ENCODE measurements at places on chromosomes 4 and X.

DNA sequence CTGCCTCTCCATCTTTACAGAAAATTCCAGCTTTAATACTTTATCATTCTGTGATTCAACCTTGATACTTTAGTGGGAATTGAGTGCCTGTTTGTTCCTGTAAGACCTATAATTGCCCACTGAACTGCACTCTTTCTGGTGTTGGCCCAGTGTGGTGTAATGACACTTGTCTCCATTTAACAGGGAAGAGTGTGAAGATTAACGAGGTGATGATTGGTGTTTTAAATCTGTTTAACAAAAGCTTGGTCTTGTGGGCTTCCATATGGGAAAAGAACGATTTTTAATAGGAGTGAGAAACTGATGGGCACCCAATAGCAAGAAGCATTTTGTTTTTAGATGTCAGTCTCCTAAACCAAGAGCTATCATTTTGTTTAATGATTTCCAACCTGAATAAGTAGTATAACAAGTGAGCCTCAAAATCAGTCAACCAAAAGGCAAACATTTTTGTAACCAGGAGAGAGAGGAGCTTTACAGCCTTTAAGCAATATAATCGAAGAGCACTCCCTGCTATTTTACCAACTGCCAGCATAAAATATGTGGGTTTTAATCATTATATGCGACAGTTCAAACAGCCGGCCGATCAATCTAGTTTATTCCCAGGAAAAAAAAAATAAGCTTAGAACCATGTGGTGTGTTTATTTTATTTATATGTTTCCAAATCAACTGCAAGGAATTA lies 50.2 kb downstream of the SUPT20HL1 start:
- DNase-seq = no peak

- no peak for DNase-seq
Measured at GRCh38 chr4:105619188-105619931, 66.9 kb downstream of the ARHGEF38 start.

GRCh38 chrX:106954041-106954440 lies 33.8 kb downstream of the CLDN2 start:
- no peak for DNase-seq

DNA sequence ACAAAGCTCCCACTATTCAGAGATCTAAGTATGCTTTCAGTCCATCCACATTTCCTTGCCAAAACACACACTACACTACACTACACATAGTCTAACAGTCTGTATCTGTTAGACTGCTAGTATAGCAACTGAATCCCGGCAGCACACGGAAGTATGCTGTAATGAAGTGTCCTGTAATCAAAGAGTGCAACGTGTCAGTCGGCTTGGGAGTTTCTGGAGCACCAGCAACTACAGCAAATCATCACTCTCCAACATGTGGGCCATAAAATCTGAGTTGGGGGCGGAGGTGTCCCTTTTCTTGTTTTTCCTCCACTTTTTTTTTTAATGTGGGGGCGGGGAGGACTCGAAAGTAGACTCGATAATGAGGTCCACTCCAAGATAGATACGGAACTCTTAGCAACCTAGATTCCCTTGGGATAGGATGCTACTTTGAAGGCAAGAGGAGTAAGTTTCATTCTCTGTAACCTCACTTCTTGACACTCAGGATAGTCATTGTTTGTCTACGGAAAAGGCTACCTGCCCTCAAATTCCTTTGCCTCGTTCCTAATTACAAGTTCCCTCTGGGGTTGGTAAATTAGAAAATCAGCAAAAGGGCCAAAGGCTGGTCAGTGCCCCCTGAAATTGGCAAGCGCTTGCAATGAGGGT lies 722 bp downstream of the SLC10A7 start:
- DNase-seq = peak; percentile 49

DNA sequence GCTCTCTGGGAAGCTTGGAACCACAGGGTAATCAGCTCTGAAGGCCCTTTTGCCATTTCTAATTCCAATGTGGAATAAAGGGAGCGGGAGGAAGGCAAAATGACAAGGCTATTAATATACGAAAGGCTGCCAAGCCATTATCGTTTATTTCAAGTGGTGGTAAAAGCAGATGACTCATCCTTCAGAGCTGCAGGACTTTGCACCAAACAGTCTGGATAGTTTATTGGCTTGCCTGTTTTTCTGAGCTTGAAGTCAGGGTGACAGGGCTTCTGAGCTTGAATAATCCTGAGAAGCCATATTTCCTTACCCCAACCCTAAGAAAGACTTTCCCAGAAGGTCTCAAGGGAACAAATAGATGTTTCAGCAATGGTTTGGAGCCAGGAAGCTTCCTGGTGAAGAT lies 7.7 kb upstream of the GABRE start:
- DNase-seq = no peak

- no peak for DNase-seq
Measured at GRCh38 chr4:113899271-113900070, 80.0 kb downstream of the ARSJ start.

DNA sequence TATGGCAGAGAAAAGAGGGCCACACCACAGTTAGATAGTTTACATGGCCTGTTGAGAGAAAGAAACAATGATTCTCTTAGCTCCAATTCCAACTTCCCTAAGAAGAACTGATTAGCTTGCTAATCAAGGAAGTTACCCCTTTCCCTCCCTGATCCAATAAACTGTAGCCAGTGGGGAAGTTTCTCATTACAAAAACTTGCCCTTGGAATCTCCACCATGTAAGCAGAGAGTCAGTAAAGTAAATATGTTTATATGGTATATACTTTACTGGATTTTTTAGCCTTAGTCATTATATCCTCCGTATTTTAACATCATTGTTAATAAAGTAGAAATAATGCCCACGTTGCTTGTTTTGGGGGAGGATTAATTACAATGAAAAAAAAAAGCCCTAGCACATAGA lies 7.7 kb upstream of the ADGRL3 start:
- DNase-seq = no peak

GRCh38 chrX:72045552-72046277 lies 86.0 kb downstream of the RTL5 start:
- DNase-seq = no peak

DNA sequence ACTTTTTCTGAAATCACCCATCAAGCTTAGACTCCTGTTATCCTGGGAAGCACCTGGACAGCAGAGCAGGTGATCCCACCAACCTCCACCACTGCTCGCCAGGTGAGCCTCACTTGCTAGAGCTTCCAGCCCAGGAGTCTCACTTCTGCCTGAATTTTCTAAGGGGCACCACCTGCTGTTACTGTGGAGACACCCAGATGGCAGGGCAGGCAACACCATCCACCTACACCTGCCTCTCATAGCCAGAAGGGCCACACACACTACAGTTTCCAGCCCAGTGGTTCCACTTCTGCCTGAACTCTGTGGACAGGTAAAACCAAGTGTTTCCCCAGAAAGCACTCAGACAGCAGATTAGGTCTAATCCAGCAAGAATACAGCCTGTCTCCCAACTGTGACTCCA lies 262.0 kb downstream of the ARAP2 start:
- DNase-seq = no peak

GRCh38 chr4:114019969-114020358 lies 40.5 kb upstream of the ARSJ start:
- DNase-seq = no peak

DNA sequence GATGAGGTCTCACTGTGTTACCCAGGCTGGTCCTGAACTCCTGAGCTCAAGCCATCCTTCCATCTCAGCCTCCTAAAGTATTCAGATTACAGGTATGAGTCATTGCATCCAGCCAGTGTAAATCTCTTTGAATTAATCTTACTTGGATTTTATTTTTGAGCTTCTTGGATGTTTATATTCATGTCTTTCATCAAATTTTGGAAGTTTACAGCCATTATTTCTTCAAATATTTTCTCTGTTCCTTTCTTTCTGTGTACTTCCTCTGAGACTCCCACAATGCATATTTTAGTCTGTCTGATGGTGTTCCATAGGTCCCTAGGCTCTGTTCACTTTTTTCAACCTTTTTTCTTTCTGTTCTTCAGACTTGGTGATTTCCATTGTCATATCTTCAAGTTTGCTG lies 34.9 kb downstream of the ZCCHC13 start:
- no peak for DNase-seq

GRCh38 chr4:23884261-23884660 lies 5.6 kb downstream of the PPARGC1A start:
- DNase-seq = no peak

DNA sequence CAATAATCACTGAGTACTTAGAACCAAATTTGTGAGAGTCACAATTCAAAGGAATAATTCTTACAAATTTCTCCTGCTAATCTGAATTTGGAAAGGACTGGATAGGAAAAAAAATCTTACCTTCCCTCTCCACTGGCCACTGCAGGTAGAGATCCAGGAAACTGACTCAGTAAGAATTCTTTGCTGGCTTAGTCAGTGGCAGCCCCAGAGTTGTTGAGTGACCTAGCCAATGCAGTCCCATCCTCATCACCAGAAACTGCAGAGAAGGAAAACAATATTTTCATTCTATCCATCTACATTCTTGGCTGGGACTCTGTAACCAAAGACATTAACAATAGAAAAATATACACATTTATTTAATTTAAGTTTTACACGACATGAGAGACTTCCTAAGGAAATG lies 572.0 kb downstream of the ADGRL3 start:
- no peak for DNase-seq

DNA sequence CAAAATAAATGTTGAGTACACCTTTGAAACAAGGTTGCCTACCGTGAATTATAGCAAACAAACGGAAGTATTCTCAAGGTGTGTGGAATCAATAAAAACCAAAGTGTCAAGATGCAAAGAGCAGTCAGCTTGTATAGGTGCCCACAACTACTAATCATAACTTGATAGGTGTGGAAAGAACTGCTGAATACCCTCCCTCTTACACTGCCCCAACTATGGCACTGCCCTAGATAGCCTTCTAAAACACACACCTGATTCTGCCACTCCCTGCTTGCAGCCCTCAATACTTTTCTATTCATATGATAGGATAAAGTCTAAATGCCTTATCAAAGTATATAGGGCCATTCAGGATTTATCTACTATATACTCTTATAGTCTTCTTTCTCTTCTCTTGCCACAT lies 31.1 kb upstream of the SLC4A4 start:
- no peak for DNase-seq

GRCh38 chr4:159508917-159509500 lies 406.1 kb downstream of the RAPGEF2 start:
- no peak for DNase-seq

GRCh38 chrX:39762266-39762841 lies 335.4 kb downstream of the BCOR start:
- no peak for DNase-seq

GRCh38 chr4:69843301-69843700 lies 16.6 kb downstream of the SULT1E1 start:
- DNase-seq = no peak

DNA sequence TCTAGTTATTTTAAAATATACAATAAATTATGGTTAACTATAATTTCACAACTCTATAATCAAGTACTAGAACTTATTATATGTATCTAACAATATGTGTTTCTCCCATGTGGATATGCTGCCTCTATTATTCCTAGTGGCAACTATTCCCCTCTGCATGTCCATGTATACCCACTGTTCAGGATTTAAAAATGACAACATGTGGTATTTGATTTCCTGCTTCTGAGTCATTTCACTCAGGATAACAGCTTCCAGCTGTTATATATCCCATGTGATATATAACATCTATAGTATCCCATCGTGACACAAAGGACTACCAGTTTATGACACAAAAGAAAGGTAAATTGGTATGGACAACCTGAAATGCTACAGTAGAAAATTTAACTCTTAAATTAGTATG lies 167.4 kb upstream of the TACR3 start:
- no peak for DNase-seq

- DNase-seq = no peak
Measured at GRCh38 chrX:133314281-133314680, 96.1 kb upstream of the TFDP3 start.

DNA sequence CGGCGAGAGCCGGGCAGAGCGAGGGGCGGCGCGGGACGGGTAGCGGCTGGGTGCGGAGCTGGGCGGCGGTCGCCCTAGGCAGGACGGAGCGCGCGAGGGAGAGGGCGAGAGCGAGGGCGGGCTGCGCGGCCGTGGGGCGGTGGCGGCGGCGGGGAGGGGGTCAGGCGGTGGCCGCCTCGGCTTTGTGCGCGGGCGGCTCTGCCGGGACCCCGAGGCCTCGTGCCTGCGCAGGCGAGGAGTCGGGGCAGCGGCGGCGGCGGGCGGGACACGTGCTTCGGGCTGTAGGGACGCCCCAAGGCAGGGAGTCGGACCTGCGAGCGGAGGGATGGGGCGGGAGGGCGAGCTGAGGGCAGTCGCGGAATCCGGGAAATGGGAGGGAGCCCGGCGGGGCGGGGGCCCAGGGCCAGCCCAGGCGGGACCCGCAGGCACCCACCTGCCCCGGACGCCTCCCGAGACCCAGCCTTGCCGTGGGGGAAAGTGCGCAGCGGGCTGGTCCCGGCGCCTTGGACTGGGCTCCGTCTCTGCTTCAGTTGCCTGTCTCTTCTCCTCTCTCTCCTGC lies 465 bp downstream of the BMPR1B start:
- peak; percentile 10 for DNase-seq

DNA sequence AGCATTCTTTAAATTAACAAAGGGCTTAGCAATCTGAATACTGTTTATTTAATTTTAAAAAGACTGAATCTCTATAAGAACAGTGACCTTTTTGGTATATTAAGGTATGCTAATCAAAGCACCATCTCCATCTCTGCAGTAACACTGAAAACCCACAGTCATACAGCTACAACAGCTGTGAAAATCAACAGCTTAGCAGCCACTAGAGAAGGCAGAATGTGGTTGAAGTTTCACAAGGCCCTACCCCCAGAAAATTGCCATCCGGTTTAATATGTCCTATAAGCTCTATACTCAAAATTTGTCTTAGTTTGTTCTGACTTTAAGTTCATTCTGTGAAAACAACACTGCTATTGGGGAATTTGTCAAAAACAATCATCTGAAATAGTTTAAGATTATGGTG lies 128.7 kb downstream of the OPHN1 start:
- DNase-seq = no peak

- peak; percentile 46 for DNase-seq
Measured at GRCh38 chr4:15654593-15655222, 449 bp downstream of the FBXL5 start.

GRCh38 chrX:111100191-111100590 lies 4.2 kb downstream of the PAK3 start:
- peak; percentile 63 for DNase-seq

DNA sequence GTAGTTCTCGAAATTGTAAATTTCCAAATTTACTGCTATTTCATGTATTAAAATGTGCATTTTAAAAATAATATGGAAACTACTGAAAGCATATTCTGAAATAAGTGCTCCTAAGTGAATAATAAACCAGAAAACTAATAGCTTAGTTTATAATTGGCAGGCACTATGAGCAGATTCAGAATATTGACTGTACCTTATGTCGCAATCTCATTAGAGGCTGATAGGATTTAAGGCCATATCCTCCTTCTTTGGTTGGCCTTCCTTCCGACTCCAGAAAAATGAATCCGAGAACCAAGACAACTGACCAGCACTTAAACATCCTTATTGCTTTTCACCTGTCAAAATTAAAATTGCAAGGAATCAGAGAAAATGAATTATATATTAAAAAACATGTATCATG lies 52.7 kb downstream of the FSTL5 start:
- no peak for DNase-seq

GRCh38 chrX:17846045-17846444 lies 15.1 kb downstream of the RAI2 start:
- DNase-seq = no peak

GRCh38 chrX:39773923-39774773 lies 323.6 kb downstream of the BCOR start:
- DNase-seq = peak; percentile 54

GRCh38 chr4:73839071-73839470 lies 2.6 kb downstream of the CXCL6 start:
- no peak for DNase-seq
